ENCODE measurements at places on chromosomes 11 and 22. TPM values are rescaled to one million over a fixed set of nuclear protein-coding genes. Genes with fewer than 3 reads are reported as not detected.

The EFCAB6 gene
- polyA plus RNA-seq, result 0.18 TPM

DNA sequence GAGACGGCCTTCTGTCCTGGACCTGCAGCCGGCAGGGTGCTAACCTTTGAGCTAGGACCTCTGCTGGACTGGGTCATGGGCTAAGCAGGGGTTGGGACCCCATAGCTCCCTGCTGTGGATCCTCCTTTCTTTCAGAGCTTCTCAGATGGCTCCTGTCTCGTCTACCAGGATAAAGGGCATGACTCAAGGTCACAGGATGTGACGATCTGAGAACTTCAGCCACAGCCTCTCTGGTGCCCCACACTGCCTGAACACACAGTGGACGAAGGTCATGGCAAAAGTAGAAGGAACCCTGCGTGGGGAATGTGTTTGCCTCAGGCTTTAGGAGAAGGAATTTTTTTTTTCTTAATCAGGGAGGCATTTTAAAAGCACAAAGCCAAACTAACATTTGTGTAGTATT, 196.7 kb downstream of the TRIM29 start:
- H3K4me3 ChIP-seq, result no peak overlapping the region
- H3K4me1 ChIP-seq, result no peaks in the 10 kb centered on the region
- H3K27ac ChIP-seq, result no peak overlapping the region
- no peak for DNase-seq
- no peaks in the 10 kb centered on the region for H3K36me3 ChIP-seq

GRCh38 chr11:85886089-85887056, 31.2 kb downstream of the CCDC83 start:
- peaks cover 6% of the 10 kb centered on the region for H3K27me3 ChIP-seq
- no peak for DNase-seq
- H3K4me1 ChIP-seq, result no peaks in the 10 kb centered on the region
- H3K36me3 ChIP-seq, result no peaks in the 10 kb centered on the region
- no peak overlapping the region for H3K27ac ChIP-seq

- H3K36me3 ChIP-seq, result no peaks in the 10 kb centered on the region
- no peak overlapping the region for H3K27ac ChIP-seq
- H3K27me3 ChIP-seq, result peaks cover 20% of the 10 kb centered on the region
Measured at GRCh38 chr11:134669796-134670195, 257.8 kb upstream of the B3GAT1 start.

DNA sequence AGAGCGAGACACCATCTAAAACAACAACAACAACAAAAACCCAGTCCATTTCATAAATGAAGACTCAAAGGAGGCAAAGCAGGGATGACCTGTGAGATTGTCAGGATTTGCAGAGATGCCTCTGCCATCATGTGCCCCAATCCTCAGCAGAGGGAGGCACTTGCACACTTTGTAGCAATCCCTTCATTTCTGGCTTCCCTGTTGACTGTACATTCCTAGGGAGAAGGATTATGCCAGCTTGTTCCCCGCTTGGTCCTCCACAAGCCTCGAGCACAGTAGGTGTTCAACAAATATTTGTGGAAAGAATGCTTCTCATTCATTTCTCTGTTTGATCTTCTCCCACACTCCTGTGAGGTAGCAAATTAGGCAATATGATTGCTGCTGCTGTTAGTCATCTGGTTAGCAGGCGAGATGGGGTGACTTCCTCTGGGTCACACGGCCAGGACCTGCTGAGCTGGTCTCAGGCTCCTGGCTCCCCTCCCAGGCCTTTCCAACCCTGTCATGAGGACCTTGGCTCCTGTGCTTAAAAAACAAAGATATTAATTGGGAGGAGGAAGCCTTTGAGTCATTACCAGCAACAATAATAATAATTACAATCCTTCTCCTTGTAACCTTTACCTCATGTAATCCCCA, 34.1 kb downstream of the LIF start:
- no peaks in the 10 kb centered on the region for H3K27me3 ChIP-seq
- H3K4me1 ChIP-seq, result peaks cover 17% of the 10 kb centered on the region
- H3K4me3 ChIP-seq, result no peak overlapping the region

DNA sequence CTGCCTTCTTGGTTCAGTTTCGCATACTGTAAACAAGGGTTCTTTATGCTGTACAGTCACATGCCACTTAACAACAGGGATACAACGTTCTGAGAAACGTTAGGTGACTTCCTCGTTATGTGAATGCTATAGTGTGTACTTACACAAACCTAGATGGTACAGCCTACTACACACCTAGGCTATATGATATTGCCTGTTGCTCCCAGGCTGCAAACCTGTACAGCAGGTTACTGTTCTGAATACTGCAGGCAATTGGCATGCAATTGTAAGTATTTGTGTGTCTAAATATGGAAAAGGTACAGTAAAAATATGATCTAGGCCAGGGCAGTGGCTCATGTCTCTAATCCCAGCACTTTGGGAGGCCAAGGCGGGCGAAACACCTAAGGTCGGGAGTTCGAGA, 85.7 kb upstream of the PRDM11 start:
- H3K27ac ChIP-seq, result no peak overlapping the region
- no peak overlapping the region for H3K4me3 ChIP-seq
- peaks cover 2% of the 10 kb centered on the region for H3K36me3 ChIP-seq

DNA sequence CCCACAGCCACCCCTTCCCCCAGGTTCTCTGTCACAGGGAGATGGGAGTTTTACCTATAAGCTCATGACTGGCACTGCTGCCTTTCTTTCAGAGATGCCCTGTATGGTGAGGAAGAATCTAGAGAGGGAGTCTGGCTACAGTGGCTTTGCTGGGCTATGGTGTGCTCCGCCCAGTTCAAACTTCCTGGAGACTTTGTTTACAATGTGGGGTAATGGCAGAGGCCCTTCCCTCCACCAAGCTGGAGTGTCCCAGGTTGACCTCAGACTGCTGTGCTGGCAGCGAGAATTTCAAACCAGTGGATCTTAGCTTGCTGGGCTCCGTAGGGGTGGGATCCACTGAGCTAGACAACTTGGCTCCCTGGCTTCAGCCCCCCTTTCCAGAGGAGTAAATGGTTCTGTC, 143.5 kb downstream of the MSANTD4 start:
- H3K36me3 ChIP-seq, result no peaks in the 10 kb centered on the region
- DNase-seq, result no peak
- no peak overlapping the region for H3K4me3 ChIP-seq
- peaks cover 2% of the 10 kb centered on the region for H3K27me3 ChIP-seq

- no peak overlapping the region for H3K4me3 ChIP-seq
- DNase-seq, result no peak
- H3K27me3 ChIP-seq, result no peaks in the 10 kb centered on the region
- H3K4me1 ChIP-seq, result peaks cover 48% of the 10 kb centered on the region
- peaks cover 13% of the 10 kb centered on the region for H3K36me3 ChIP-seq
Measured at GRCh38 chr11:43377389-43377788, 18.7 kb downstream of the TTC17 start.
